ENCODE measurements at places on chromosomes 16 and 17. TPM values are rescaled to one million over a fixed set of nuclear protein-coding genes. Genes with fewer than 3 reads are reported as not detected.
A peak's percentile ranks its signal among the peaks of the same experiment; 100 is the strongest.

GRCh38 chr17:58369214-58370031, 17.4 kb upstream of the SUPT4H1 start:
- DNase-seq, result no peak
- no peaks in the 10 kb centered on the region for H3K36me3 ChIP-seq
- H3K27ac ChIP-seq, result peak overlapping the region; percentile 24
- no peaks in the 10 kb centered on the region for H3K27me3 ChIP-seq

The CNTNAP1 gene
- 0.85 TPM for total RNA-seq

The TBC1D3I gene
- total RNA-seq, result 1.3 TPM

- no peaks in the 10 kb centered on the region for H3K4me1 ChIP-seq
- H3K4me3 ChIP-seq, result no peak overlapping the region
- no peak overlapping the region for H3K27ac ChIP-seq
- no peak for DNase-seq
These were observed 58.9 kb upstream of the EFCAB3 start for GRCh38 chr17:62321451-62321850.

DNA sequence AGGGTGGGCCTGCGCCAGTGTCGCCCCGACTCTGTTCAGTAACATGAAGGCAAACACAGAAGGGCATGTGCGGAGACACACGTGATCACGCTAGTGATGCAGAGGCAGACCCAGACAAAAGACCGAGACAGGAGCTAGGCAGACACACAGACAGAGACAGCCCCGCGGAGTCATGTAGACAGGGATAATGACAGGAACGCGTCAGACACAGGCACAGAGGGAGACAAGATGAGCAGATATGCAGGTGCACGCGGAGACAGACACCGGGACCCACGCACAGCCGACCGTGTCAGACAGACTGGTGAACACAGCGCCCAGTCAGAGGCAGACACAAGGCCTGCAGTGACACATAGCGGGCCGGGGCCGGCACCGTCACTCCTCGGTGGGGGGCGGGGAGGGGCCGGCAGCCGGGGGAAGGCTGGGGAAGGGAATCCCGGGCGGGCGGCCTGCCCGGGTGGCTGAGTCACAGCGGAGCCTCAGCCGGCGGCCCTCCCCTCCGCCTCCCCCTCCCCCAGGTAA, 7.4 kb downstream of the KDM6B start:
- H3K27ac ChIP-seq, result peak overlapping the region; percentile 100
- H3K4me3 ChIP-seq, result peak overlapping the region; percentile 92
- peaks cover 2% of the 10 kb centered on the region for H3K36me3 ChIP-seq
- no peaks in the 10 kb centered on the region for H3K27me3 ChIP-seq
